ENCODE measurements at places on chromosomes 4 and X. TPM values are rescaled to one million over a fixed set of nuclear protein-coding genes. Genes with fewer than 3 reads are reported as not detected.

Gene FAM9B
- not detected for total RNA-seq

Gene ATP1B4
- total RNA-seq: not detected

Gene ANK2
- total RNA-seq: 0.36 TPM

Gene TRMT10A
- total RNA-seq: 2.0 TPM

Gene NXF2B
- total RNA-seq: not detected

Gene PLS3
- not detected for total RNA-seq

Gene AADAT
- total RNA-seq: not detected

Gene MSANTD1
- 0.67 TPM for total RNA-seq

Gene CLDN24
- total RNA-seq: not detected

Gene RBMX2
- total RNA-seq: 21.5 TPM

Gene HSPA4L
- total RNA-seq: not detected

Gene KCND1
- 2.7 TPM for total RNA-seq

Gene MORC4
- total RNA-seq: 12.9 TPM

Gene DCAF12L1
- total RNA-seq: not detected

Gene ANKRD17
- total RNA-seq: 31.9 TPM

All from CD4-positive, alpha-beta T cell (primary cell).